ENCODE measurements at places on chromosomes 5 and 9. TPM values are rescaled to one million over a fixed set of nuclear protein-coding genes. Genes with fewer than 3 reads are reported as not detected.

GRCh38 chr5:138632900-138633489 lies 57.8 kb upstream of the HSPA9 start:
- peak; percentile 89 for DNase-seq

DNA sequence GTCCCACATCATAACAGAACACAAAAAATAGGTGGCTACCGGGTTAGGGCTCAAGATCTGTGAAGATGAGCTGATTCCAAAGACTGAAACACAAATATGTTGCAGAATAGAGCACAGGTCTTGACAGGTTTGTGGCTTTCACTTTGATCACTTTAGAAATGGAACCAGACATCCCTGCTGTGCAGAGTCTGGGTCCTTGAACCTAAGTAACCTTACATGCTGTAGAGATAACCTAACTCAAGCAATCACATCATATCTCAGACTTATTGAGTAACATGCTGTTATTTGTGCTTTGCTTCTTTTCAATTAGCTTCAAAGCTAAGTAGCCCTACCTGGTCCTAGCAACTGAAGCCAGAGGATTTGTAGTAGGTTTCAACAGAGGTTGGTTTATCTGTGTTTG lies 24.3 kb downstream of the FBXW2 start:
- no peak for DNase-seq

DNA sequence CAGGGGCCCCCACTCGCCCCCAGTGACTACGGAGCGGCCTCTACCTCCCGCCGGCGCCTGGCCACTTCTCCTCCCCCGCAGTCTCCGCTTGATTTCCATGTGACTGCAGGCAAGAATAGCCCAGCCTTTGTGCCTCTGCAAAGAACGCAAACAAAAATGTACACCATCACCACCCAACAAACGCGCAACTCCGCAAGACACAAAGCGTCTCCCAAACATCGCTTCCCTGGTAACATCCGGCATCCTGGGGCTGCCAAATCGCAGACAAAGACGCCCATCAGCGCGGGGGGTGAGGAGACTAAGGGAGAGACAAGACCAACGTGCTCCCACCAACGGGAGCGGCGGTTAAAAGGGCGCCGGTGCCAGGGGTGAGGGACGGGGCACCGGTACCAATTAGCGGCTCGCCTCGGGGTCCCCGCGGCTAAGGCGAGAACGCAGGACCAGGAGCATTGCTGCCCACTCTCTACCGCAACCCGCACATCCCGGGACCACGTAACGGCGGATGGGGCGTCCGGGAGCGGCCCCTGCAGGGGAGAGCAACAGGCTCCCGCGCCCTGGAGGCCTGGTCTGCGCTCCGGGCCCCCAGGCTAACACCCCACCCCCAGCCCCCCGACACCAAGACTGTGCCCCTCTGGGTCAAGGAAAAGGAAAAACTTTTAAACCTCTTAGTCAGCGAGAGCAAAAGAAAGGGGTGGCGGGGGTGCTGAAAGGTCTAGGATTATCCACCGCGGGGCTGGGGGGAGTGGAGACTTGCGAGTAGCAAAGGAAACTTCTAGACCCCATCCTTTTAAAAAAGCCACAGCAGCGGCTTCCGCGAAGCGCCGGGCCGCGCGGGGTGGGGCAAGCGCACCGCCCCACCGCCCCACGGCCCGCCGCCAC lies 885 bp downstream of the MPDZ start:
- DNase-seq: peak; percentile 77

DNA sequence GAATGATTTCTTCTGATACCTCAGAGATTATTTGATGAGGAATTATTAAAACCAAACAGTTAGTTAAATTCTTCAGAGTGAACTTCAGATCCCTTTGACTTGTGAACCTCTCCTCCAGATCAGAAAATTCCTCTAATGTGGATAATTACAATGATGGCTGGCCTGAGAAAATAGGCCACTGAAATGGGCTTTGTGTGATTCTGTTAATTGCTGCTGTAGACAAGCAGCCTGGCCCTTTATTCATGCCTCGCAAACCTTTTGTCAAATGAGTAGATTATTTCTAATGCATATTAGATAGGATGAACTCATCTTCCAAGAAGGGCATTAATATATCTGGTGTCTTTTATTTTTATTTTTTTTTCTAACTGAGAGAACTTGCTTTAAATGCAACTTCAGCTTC lies 855.2 kb downstream of the TLE4 start:
- no peak for DNase-seq

DNA sequence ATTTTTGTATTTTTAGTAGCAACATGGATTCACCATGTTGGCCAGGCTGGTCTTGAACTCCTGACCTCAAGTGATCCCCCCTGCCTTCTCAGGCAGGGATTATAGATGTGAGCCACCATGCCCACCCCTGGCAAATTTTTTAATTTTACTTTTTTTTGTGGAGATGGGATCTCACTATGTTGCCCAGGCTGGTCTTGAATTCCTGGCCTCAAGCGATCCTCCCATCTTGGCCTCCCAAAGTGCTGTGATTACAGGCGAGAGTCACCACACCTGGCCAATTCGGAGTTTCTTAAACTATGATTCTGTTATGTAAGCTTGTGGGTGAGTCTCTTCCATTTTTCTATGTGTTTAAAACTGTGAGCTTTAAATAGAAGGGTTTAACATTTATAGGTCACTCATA lies 27.6 kb downstream of the PCBD2 start:
- no peak for DNase-seq

- DNase-seq: peak; percentile 7
These were observed 41.5 kb upstream of the MAP1B start for GRCh38 chr5:72065751-72066255.

- DNase-seq: no peak
These were observed 37.2 kb upstream of the NRARP start for GRCh38 chr9:137339045-137339907.

- no peak for DNase-seq
These were observed 1.9 kb upstream of the CCDC187 start for GRCh38 chr9:136305804-136306203.

DNA sequence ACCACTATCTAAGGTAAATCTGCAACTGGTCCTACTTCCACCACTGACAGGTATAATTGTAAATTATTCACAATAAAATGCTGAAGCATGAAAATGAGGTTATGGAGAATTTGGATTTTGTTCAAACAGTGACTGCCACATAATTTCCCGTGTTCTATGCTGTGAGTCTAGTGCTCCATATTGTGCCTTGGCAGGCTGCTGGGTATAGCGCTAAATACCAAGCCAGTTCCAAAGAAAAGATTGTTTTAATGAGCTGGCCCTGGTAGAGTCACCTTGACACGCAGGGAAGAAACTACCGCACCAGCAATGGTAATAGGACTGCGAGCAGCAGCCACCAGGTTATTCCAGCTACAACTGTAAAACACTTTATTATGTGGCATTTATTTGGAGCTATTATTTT lies 30.4 kb downstream of the PSMB7 start:
- no peak for DNase-seq

DNA sequence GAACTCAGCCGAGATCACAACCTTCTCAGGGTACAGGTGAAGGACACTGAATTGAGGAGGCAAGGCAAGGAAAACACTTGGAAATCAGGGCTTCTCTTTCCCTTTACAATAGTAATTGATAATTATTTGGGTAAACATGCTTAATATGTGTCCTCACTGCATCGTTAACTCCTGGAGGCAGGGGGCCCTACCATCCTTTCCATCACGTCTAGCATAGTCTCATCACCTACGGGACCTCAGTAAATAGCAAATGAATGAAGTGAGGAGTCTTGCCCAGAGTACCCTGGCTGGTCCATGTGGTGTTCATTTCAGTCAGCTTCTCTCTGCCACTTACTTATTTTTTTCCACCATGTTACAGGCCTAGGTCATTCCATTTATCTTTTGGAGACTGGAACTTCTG lies 2.3 kb downstream of the F2RL1 start:
- no peak for DNase-seq

- no peak for DNase-seq
These were observed 402.9 kb downstream of the CYLC2 start for GRCh38 chr9:103397868-103398600.

DNA sequence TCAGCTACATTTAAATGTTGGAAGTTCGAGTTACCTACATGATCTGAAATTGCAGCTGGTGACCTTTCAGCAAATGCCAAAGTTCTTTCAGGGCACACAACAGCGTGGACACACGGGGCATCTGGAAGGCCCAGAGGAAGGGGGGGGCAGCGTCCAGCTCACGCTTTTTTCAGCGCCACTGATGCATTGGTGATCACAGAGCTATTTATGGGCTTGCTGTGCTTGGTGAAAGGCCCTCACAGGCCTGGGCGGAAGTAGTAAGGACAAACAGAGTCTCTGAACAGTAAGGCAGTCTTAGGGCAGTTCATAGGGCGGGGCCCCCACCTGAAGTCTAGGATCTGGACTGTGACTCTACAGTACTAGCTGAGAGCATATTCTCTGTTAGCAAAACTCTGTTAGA lies 6.6 kb upstream of the FBP2 start:
- DNase-seq: no peak

DNA sequence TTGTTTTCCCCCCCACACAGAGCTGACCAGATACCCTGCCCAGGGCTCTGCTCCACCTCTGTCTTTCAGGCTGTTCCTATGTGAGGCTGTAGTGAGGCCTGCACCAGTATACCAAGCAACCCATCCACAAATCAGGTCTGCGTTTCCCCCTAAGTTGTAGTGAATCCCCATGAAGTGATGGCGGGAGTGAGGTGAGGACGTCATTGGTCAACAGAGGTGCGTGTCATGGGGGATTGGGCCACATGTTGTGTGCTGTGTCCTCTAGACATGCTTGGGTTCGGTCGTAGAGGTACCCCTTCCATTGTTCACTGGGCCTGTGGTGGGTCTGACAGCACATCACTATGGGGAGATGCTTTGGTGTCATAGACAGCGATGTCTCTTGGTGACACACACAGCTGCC lies 184.6 kb downstream of the CACNA1B start:
- no peak for DNase-seq

GRCh38 chr5:121296356-121296755 lies 555.3 kb upstream of the FTMT start:
- no peak for DNase-seq

- DNase-seq: peak; percentile 52
These were observed 136.9 kb downstream of the ARHGAP26 start for GRCh38 chr5:142906863-142907671.

GRCh38 chr9:93653760-93654159 lies 77.4 kb downstream of the PHF2 start:
- DNase-seq: no peak

- DNase-seq: no peak
These were observed 735.9 kb upstream of the NUDT12 start for GRCh38 chr5:104298518-104298917.

GRCh38 chr9:129160712-129161533 lies 17.1 kb downstream of the IER5L start:
- DNase-seq: no peak

DNA sequence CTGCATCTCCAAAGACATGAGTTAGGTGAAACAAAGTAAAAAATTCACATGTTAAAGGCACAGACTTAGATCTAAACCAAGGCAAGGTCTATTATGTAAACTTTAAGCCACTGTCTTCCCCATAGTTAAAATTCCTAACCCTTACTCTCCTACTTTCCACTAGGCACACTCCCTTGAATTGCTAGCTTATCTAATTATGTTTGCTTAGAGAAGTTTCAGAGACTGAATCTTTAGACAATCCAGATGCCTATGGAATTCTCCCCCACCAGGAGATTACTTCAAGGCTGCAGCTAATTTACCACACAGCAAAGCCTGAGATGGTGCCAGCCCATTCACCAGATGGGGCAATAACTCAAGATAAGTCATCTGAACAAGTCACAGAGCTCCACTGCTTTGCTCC lies 803.1 kb upstream of the COX7C start:
- DNase-seq: peak; percentile 32

DNA sequence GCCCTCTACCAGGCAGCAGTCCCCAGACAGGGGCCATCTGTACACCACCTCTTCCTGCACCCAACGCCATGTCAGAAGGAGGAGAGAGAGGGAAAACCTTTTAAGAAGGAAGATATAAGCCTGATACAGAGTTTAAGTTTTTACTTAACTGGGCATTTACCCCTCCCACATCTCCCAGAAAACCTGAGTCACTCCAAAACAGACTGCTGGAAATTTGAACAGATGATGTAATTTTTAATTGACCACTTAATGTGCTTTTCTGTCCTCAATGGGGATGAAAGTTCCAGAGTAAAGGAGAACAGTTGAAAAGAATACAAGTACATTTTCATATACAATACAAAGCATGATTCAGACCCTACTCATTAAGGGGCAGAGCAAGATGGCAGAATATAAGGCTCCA lies 63.9 kb downstream of the TTC39B start:
- no peak for DNase-seq

GRCh38 chr9:17520268-17521064 lies 58.4 kb upstream of the SH3GL2 start:
- no peak for DNase-seq

DNA sequence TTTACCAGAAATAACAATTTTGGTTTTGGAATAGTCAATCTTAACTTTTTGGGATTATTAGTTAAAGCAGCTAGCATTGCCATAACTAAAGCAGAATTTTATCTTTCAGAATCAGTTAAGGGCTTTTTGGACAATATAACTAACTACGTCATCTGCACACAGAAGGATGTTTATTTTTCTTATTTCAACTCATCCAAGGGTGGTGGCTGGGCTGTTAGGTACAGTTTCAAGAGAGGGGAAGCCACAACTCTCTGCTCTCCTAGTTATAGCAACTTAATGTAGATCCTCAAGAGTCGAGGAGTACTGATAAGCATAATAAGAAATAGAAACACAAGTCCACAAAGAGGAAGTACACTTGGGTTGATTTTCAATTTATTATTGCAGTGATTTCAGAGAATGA lies 65.6 kb downstream of the ANKRD55 start:
- peak; percentile 75 for DNase-seq

- DNase-seq: peak; percentile 38
These were observed 13.3 kb downstream of the ALDH1B1 start for GRCh38 chr9:38405785-38406184.

DNA sequence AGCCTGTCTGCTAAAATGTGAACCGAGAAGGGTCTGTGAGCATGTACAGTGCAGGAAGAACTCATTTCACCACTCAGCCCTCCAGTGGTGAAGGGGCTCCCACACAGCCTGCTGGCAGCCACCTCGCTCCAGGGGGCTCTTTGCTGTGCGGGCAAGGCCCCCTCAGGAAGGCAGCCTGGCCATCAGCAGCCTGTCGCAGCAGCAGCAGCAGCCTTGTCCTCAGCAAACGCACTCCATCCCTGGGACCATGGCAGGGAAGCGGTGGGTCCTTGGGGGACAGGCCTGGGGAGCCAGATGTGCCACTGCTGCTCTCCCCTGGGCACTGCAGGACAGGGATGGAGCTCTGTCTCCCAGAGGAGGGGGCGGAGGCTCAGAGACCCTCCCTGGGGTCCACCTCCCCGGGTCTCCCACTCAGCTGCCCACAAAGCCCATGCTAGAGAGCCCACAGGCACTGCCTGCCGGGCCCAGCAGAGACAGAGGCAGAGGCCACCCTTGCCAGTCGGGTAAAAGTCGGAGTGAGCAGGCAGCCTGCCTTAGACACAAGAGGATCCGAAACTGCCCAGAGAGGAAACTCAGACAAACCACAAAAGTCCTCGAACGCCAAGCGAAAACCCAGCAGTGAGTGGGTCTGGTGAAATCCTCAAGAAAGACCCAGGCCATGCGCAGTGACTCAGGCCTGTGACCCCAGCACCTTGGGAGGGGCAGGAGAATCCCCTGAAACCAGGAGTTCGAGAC lies 8.0 kb downstream of the BRD3 start:
- peak; percentile 31 for DNase-seq

ASTN2 gene
- total RNA-seq: 5.7 TPM

TMEM8B gene
- total RNA-seq: 2.0 TPM

OLFM1 gene
- total RNA-seq: 35.5 TPM

C9orf153 gene
- not detected for total RNA-seq

ANKRD34B gene
- total RNA-seq: 0.06 TPM

ITK gene
- not detected for total RNA-seq

ISL1 gene
- total RNA-seq: 2.7 TPM

FIBCD1 gene
- 11.0 TPM for total RNA-seq

Measured in Daoy (cell line).